Aorta (tissue), 5 donors: ENCODE measurements at places on chromosomes 4 and X. TPM values are rescaled to one million over a fixed set of nuclear protein-coding genes. Genes with fewer than 3 reads are reported as not detected.

The FRYL gene
- total RNA-seq: 141 TPM

The PCDH7 gene
- 157 TPM for total RNA-seq

The DOCK11 gene
- 44.6 TPM for total RNA-seq

The TCEAL5 gene
- 1.8 TPM for total RNA-seq
